ENCODE measurements at places on chromosomes 5 and 9.

DNA sequence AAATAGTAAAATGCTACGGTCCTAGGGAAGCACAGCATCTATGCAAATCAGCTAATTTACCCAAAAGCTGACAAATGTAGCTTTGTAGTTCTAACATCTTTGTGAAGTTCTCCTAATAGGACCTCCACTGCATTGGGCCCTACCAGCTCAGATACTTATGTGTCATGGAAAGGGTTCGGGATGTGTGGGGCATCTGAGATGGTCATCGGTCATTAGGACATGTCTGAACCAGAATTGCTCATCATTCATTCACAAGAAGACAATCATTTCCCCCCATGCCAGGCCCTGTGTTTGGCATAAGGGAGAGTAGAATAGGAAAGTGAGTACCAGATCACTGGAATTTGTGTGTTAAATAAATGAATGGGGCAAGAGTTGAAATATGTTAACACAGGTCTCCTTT lies 35.7 kb downstream of the PWWP2A start:
- no peak for DNase-seq

DNA sequence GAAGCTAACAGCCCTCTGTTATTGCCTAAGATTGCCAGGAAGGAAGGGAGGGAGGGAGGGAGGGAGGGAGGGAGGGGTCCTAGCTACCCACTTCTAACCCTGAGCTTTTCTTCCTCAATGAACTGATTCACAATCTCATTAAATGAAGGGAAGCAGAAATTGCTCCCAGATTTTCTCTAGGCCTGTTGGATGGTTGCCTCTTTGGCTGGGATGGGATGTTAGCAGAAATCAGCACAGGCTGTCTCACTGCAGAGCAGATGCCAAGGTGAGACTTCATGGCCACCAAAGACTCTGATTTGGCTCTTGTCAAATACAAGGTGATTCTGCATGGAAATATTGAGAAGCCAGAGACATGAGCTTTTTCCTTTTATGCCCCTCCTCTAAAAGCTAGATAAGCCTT lies 578.6 kb downstream of the ACTL7B start:
- no peak for DNase-seq

- DNase-seq = no peak
These were observed 154.3 kb downstream of the DENND1A start for GRCh38 chr9:123775289-123776284.

DNA sequence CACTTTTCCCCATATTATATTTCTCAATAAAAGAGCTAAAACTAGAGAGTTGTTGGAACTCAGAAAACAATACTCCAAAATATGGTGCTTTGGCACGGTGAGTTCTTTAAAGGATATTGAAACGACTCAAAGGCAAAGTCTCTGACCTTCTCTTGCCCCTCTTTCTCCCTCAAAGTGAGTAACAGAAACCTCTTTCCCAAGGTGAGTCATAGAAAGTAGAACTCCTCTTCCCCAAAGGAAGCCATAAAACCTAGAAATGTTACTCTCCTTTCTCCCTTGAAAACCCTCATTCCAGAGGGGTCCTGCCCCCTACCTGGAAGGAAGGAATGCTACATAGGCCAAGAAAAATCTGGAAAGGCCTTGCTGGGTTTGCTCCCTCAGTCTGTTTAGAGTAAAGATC lies 47.5 kb downstream of the RAPGEF6 start:
- DNase-seq = no peak

- no peak for DNase-seq
These were observed 418.3 kb upstream of the CLINT1 start for GRCh38 chr5:158277276-158277675.

GRCh38 chr9:12289711-12290110 lies 403.5 kb upstream of the TYRP1 start:
- no peak for DNase-seq

- DNase-seq = no peak
These were observed 33.6 kb downstream of the LRRTM2 start for GRCh38 chr5:138841531-138841930.

DNA sequence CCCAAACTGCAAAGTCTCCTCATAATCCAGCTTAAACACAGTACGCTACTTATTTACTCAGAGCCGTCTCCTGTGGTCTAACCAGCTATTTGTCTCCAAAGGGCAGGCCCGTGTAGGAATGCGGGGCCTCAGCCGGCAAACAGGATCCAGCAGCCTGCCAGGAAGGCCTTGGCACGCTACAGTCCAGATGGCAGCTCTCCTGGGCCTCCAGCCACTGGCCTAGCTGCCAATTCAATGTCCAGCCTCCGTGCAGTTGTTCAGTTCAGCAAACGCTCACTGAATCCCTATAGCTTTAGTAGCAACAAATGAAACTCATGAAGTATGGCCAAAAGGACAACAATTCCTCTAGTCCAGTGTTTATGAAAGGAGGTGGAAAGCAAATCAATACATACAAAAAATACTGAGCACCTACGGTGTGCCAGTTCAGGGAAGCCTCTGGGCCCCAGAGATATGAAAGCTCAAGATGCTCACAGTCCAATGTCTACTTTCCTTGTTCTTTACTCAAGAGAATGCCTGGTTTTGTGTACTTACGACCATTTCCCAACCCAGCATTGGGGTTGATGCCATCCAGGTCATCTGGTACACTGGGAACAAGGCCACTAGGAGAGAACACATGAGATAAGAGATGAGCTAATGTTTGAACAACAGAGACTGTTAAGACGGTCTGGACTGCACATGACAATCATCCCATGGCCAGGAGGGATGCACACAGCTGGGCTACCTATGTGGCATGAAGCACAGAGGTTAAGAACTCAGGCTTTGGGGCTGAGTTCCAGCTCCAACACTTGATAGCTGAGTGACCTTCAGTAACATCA lies 8.3 kb downstream of the CDK5RAP2 start:
- no peak for DNase-seq

DNA sequence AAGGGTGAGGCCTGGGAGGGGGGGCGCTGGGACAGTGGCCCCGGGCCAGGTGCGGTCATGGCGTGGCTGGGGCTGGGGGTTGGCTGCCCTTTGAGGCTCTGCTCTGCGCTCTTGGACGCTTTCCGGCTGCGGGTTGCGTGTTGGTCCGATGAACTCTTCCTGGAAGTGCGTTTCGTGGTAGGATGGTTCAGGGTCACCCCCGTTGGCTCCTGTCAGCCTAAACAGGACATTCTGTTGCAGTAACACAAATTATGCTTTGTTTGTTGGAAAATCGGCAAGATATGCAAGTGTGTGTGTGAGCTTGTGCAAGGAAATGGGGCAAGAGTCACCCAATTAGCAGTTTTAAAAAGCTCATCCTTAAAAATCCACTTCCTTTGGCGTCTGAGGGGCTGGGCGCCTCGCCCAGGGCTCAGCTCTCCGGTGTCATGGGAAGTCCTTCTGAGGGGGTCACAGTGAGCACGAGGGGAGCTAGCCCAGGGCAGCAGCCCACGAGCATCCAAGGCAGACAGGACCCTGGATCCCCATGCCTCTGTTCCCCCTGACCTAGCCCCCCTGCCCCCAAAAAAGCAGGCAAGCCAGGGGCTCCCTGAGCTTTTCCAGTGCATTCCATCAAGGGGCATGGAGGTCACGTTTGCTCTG lies 22.2 kb upstream of the RNU6ATAC start:
- no peak for DNase-seq

- DNase-seq = no peak
These were observed 31.1 kb downstream of the C5orf58 start for GRCh38 chr5:170263906-170264305.

- DNase-seq = no peak
These were observed 18.3 kb upstream of the IRX4 start for GRCh38 chr5:1901061-1901460.

DNA sequence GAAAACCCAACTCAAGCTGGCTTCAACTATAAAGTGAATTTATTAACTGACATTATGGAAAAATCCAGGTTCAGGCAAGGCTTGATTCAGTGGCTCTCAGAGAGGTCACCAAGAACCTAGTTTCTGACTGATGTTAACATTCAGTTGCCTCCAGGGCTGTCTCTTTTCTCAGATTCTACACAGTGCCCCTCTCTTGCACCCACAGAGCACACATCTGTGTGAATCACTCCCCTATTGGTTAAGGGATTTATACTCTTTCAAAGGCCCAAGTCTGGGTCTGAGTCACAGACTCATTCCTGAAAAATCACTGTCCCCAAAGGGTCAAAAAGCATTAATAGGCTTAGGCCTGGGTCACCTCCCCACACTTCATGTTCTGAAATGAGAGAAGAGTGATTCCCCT lies 6.2 kb upstream of the HAVCR2 start:
- DNase-seq = no peak

- DNase-seq = no peak
These were observed 20.2 kb downstream of the SLIT3 start for GRCh38 chr5:169280696-169281095.

- no peak for DNase-seq
These were observed 647 bp upstream of the MEGF9 start for GRCh38 chr9:120714846-120715388.

GRCh38 chr9:74443036-74443750 lies 53.9 kb upstream of the RORB start:
- DNase-seq = no peak

GRCh38 chr9:74556685-74557084 lies 59.5 kb downstream of the RORB start:
- DNase-seq = no peak

DNA sequence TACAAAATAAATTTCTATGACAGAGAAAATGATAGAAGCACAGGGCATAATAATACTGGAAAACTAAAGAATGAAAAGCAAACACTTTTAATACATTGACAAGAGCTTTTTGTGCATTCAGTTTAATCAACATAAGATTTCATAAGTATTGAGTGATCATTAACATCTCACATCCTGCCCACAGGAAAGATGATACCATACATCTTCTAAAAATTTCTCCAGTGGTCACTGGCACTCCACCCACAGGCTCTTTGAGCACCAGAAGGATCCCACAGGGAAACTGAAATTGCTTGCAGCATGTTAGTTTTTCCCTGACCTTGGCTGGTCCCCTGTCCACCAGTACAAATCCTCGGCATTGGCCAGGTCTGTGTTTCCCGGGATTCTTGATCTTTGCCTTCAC lies 186.0 kb downstream of the CEMIP2 start:
- DNase-seq = no peak

GRCh38 chr9:272251-273213 lies 57.9 kb downstream of the DOCK8 start:
- peak; percentile 41 for DNase-seq

DNA sequence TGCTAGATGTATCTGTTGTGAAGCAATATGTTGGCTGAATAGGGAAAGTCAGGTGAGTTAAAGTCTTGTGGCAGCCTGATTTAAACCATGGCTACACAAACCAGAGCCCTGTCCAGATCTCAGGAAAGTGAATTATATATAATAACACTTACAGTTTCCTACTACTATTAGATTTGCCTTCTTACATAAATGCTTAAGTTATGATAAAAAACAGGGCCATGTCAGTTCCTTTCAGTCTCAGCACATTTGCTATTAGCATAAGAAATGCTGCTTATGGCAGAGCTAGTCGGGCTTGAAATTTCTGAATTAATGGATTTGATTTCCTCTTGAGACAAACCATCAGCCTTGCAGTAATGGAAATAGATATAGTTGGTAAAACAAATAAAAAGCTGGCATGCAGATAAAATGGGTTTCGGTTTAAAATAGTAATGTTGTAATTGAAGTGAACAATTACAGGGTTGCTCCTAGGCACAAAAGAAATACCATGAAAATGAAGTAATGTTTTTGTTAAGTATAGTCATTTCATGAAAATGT lies 664.2 kb upstream of the ZNF608 start:
- no peak for DNase-seq

GRCh38 chr9:86907346-86907745 lies 40.0 kb downstream of the GAS1 start:
- DNase-seq = no peak

DNA sequence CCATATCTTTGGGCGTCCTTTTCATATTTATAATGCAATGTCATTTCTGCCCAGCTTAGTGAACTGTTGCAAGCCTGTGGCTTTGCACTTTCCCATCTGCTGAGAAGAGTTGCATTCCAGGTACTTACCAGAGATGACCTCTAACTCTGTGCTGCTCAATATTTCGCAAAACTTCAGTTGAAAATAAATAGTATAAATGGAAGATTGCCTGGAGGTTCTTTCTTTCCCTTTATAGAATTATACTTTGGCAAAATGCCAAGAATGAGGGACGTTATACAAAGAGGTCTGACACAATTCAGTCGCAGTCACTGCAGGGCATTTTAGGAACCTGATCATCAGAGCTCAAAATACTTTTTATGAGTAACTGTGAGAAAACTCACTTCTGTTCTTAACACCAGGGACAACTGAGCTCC lies 18.9 kb upstream of the VLDLR start:
- no peak for DNase-seq

- DNase-seq = no peak
These were observed 3.0 kb upstream of the RASGRF2 start for GRCh38 chr5:80957031-80957761.

- no peak for DNase-seq
These were observed 25.8 kb downstream of the SLC22A4 start for GRCh38 chr5:132319975-132320374.

- DNase-seq = peak; percentile 74
These were observed 3.7 kb downstream of the ECSCR start for GRCh38 chr5:139458580-139459407.

DNA sequence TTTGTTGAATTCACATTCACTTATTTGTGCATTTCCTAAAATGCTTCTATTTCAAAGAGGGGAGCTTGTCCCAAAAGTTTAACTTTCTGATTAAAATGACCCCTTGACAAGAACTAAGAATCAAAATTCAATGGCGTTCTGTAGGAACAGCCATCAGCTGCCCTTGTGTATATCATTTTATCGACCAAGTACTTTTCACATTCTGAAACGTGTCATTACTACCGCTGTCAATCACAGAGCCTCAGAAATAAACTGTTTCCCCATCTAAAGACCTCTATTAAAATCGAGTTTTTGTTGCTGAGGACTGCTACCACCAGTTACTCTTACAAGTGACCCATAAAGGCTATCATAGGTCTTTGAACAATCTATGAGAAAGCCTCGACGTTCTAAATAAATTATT lies 1.6 kb upstream of the FOXD1 start:
- no peak for DNase-seq

DNA sequence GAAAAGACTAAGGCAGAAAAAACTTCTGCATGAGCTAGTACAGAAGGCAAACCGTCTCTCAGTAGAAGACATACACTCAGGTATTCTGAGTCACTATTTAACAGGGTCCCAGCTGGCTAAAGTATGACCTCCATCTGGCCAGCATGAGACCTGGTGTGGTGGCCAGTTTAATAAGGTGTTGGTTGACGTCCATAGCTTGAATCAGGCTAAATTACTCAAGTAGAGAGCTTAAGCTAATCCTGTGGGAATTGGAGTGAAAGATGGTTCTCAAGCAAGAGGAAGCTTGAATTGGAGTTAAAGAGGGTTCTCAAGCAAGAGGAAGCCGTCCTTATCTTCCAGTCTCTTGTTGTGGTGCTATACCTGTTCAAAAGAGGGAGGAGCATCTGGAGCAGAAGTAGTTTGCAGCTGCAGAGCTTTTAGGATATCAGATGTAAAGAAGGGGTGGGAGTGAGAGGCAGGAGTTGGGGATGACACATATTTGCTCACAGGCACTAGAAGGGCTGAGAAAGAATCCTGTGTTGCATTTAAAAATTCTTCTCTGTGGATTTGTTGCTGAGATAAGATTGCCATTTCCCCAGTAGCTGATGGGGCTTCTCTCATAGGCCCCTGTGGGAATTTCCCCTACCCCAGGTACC lies 136.1 kb upstream of the RUSC2 start:
- no peak for DNase-seq
